ENCODE measurements at places on chromosomes 4 and X. TPM values are rescaled to one million over a fixed set of nuclear protein-coding genes. Genes with fewer than 3 reads are reported as not detected.

The GPR34 gene
- 4.3 TPM for total RNA-seq

The C4orf51 gene
- total RNA-seq = not detected

The TMEM156 gene
- total RNA-seq = 1.6 TPM

The USP51 gene
- 9.1 TPM for total RNA-seq

The SMIM31 gene
- 0.11 TPM for total RNA-seq

The FAM9C gene
- not detected for total RNA-seq

The RFC1 gene
- total RNA-seq = 58.2 TPM

The STATH gene
- total RNA-seq = not detected

The PDCL2 gene
- not detected for total RNA-seq

The APLN gene
- 2.8 TPM for total RNA-seq

The TLR10 gene
- total RNA-seq = 0.71 TPM

The CCDC120 gene
- total RNA-seq = 5.6 TPM

The ACE2 gene
- 1.7 TPM for total RNA-seq

The BEX2 gene
- total RNA-seq = 48.4 TPM

The PRDM8 gene
- total RNA-seq = 50.3 TPM

The AFF1 gene
- total RNA-seq = 61.8 TPM

The TMPRSS11B gene
- 0.44 TPM for total RNA-seq

The GLUD2 gene
- total RNA-seq = 3.7 TPM

Measured in camera-type eye (tissue), 1 donor.